ENCODE measurements at places on chromosomes 1 and 21. TPM values are rescaled to one million over a fixed set of nuclear protein-coding genes. Genes with fewer than 3 reads are reported as not detected.

Gene TNNI3K
- total RNA-seq: 2.8 TPM

Gene CNIH4
- 30.9 TPM for total RNA-seq

DNA sequence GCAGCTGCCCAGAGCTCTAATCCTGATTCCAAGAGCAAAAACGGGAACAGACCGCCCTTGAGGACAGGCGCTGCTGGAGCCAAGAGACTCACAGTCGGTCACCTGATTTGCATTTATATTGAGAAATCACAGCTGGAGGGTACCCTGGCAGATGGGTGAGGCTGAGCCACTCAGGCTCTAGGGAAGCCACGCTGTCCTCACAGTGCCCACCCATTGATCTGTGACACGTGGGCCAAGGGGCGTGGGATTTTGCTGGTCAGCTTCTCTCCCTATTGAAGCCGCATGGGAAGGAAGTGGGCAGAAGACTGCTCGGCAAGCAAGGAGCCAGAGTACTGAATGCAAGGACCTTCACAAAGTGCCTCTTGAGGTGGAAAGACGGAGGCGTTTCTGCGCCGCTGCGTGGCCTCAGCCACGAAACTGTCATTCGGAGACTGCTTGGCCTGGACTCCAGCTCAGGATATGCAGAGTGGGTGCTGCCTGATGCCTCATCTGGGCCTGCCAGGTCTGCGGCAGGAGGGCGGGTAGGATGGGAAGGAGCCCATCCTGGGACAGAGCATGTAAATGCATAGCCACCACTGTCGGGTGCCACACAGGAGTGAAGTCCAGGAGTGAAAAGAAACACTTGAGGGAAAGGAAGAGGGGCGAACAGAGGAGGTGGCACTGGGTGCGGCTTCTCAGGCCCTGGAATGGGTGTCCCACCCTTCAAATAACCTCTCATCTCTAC lies 139.8 kb downstream of the PGBD5 start:
- peak; percentile 65 for DNase-seq

Gene ATP1A2
- total RNA-seq: 0.63 TPM

DNA sequence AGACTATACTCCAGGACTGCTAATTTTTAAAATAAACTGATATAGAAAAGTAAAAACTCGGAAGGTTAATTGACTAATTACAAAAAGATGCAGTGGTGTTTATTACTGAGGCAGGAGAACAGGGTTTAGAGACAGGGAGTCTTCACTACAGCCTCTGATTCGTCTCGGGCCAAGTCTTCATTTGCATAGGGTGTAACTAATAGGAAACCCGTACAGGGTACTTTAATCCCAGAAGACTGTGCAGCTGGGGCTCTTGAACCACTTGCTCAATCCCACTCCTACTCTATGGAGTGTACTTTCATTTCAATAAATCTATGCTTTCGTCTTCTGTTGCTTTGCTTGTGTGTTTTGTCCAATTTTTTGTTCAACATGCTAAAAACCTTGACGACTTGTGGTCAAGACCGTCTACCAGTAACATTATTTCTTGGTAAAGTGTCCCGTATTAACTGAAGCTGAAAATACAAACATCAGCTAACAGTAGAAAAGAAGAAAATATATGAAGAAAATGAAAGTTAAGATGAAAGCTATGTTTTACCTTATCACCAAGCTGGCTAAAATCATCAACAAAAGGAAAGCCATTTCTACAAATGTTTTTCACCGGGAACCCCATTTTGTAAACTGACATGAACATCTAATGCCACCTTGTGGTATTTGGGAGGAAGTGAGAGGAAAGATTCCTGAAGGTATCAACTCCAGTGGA lies 8.0 kb downstream of the SDHB start:
- no peak for DNase-seq

DNA sequence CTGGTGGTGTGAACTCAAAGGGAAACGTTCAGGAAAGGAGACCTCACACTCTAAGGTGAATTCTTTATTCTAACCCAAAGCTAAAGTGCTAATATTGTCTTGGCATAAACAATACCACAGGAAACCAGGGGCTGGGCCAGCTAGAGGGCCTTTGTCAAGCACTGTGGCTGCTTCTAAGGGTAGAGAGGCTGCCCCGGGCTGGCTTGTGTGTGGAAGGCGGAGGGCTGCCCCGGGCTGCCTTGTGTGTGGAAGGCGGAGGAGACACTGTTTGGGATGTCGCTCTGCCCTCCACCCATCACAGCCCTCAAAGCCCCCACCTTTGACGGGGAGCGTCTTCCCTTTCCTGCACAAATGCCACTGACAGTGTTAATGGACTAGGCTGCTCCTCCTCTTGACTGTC lies 216.8 kb downstream of the TOMM20 start:
- peak; percentile 81 for DNase-seq

Gene USP48
- total RNA-seq: 105 TPM

Gene FABP3
- total RNA-seq: 4.1 TPM
